ENCODE measurements at places on chromosomes 7 and 10. TPM values are rescaled to one million over a fixed set of nuclear protein-coding genes. Genes with fewer than 3 reads are reported as not detected.

ATRNL1 gene
- total RNA-seq: 0.66 TPM

SEMA3A gene
- 117 TPM for total RNA-seq

FGFBP3 gene
- total RNA-seq: 0.50 TPM

GIMAP4 gene
- total RNA-seq: 2.0 TPM

TRIP6 gene
- 103 TPM for total RNA-seq

APBB1IP gene
- 6.3 TPM for total RNA-seq

VAX1 gene
- total RNA-seq: not detected

FERD3L gene
- total RNA-seq: not detected

ADAMTS14 gene
- total RNA-seq: 29.4 TPM
